ENCODE measurements at places on chromosomes 3 and 15.

- H3K27me3 ChIP-seq, result no peaks in the 10 kb centered on the region
- no peaks in the 10 kb centered on the region for H3K36me3 ChIP-seq
- no peak for DNase-seq
Observed at GRCh38 chr3:150771600-150771999, 8.6 kb upstream of the SIAH2 start.

DNA sequence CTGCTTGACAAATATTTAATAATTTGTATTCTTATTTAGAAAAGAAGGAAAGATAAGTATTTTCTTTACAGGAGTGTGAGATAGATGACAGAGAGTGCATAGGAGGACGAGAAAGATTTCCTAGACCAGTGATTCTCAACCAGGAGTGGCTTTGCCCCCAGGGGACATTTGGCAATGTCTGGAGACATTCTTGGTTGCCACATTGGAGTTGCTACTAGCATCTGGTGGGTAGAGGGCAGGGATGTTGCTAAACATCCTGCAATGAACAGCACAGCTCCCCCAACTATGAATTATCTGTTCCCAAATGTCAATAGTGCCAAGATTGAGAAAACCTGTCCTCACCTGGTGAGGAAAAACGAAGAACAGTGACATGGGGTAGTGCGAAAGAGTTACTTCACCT lies 30.8 kb upstream of the MINAR1 start:
- H3K4me1 ChIP-seq, result no peaks in the 10 kb centered on the region
- H3K36me3 ChIP-seq, result no peaks in the 10 kb centered on the region
- H3K27ac ChIP-seq, result no peak overlapping the region
- DNase-seq, result no peak

- no peaks in the 10 kb centered on the region for H3K27me3 ChIP-seq
- H3K27ac ChIP-seq, result no peak overlapping the region
- H3K36me3 ChIP-seq, result no peaks in the 10 kb centered on the region
- no peak overlapping the region for H3K4me3 ChIP-seq
Observed at GRCh38 chr15:47414207-47414606, 303.1 kb upstream of the SEMA6D start.

DNA sequence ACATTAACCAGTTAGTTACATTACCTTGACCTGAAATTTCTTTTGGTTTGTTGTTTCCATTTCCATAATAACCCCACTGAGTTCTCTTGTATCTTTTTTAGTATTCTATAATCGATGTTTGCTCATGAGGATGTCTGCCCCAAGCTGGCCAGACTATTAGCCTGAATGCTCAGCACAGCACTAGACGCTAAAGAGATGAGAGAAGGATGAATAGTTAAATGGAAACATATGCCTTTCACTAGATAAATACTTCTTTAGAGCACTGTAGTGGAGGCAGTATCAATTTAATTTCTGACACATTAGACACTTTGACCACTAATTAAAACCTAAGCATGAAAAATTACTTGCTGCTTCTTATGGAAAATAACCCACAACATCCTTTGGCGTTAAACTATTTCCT lies 654.9 kb upstream of the KCNMB2 start:
- no peak overlapping the region for H3K4me3 ChIP-seq
- H3K36me3 ChIP-seq, result no peaks in the 10 kb centered on the region
- H3K4me1 ChIP-seq, result peaks cover 3% of the 10 kb centered on the region
- no peak overlapping the region for H3K27ac ChIP-seq

GRCh38 chr3:123120573-123120972 lies 53.7 kb downstream of the PDIA5 start:
- H3K27ac ChIP-seq, result no peak overlapping the region
- H3K4me1 ChIP-seq, result no peaks in the 10 kb centered on the region
- no peaks in the 10 kb centered on the region for H3K27me3 ChIP-seq
- DNase-seq, result no peak
- H3K4me3 ChIP-seq, result no peak overlapping the region
- peaks cover 11% of the 10 kb centered on the region for H3K36me3 ChIP-seq

DNA sequence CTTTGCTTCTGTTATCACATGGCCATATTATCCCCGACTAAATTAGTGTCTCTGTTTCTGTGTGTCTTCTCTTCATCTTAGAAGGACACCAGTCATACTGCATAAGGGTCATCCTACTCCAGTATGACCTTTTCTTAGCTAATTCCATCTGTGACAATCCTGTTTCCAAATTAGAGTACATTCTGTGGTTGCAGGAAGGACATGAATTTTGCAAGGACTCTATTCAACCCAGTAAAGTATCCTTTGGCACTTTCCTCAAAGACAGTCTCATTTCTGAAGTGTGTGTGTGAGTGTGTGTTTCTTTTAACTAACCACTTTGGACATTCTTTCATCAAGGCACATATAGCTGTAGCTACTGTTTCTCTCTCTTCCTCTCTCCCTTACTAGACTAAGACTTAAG lies 15.2 kb upstream of the MME start:
- no peaks in the 10 kb centered on the region for H3K27me3 ChIP-seq
- H3K36me3 ChIP-seq, result no peaks in the 10 kb centered on the region
- H3K4me3 ChIP-seq, result no peak overlapping the region
- no peaks in the 10 kb centered on the region for H3K4me1 ChIP-seq
- DNase-seq, result no peak

DNA sequence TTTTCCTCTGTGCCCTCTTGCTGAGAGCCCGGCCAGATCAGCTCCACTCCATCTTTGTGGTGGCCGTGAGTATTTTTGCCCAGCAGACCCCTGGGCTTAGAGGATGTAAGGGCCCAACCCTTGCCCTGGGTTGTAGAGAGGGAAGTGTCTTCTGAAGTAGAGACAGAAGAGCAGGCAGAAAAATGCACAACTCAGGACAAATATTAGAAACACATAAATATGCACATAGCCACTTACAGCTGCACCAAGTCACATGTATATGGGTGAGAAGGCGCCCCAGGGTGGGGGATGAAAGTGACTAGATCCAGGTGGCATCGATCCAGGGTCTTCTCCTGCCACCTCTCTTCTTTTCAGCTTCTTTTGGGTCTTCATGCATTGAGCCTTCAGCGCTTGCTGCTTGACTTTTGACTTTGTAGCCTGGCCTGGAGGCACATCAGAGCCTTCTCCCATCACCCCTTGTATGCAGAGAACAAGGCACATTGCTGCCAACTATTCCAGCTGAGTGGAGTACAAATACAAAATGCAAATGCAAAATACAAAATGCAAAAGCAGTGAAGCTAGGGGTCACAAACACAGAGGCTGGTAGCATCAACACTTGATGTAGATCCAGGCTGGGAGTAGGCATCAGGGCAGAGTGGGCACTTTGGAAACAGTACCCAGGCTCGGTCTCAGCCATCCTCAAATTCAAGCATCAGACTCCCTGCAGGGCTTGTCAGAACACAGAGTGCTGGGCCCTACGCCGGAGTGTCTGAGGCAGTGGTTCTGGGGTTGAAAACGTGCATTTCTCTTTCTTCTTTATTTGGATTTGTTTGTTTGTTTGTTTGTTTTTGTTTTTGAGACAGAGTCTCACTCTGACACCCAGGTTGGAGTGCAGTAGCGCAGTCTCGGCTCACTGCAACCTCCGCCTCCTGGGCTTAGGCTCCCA lies 133.0 kb downstream of the ASB7 start:
- H3K27me3 ChIP-seq, result peaks cover 3% of the 10 kb centered on the region
- no peak for DNase-seq
- no peak overlapping the region for H3K27ac ChIP-seq
- H3K4me1 ChIP-seq, result no peaks in the 10 kb centered on the region

DNA sequence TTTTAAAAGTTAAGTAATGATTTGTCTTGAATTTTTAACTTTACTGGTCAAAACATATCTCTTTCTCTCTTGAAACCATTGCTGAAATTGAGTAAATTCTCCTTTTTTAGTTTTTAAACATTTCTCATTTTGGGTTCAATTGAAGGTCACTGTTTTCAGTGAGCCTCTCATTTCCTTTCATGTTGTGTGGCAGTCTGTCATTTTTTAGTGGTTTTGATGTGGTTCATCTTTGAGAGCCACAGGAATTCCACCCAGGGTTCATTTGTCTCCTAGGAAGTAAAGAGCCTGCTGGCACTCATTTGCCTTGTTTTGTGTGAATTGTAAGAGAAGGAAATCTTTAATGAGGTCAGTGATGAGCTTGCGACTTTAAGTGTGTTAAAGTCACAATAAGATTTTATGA lies 10.4 kb downstream of the CLDN11 start:
- H3K27ac ChIP-seq, result no peak overlapping the region
- peaks cover 4% of the 10 kb centered on the region for H3K27me3 ChIP-seq
- peaks cover 2% of the 10 kb centered on the region for H3K36me3 ChIP-seq
- H3K4me3 ChIP-seq, result peak overlapping the region; percentile 11

GRCh38 chr3:155676252-155676981 lies 68.5 kb downstream of the PLCH1 start:
- peaks cover 24% of the 10 kb centered on the region for H3K27me3 ChIP-seq
- no peaks in the 10 kb centered on the region for H3K4me1 ChIP-seq
- no peaks in the 10 kb centered on the region for H3K36me3 ChIP-seq
- H3K27ac ChIP-seq, result no peak overlapping the region
- no peak for DNase-seq
- H3K4me3 ChIP-seq, result no peak overlapping the region

DNA sequence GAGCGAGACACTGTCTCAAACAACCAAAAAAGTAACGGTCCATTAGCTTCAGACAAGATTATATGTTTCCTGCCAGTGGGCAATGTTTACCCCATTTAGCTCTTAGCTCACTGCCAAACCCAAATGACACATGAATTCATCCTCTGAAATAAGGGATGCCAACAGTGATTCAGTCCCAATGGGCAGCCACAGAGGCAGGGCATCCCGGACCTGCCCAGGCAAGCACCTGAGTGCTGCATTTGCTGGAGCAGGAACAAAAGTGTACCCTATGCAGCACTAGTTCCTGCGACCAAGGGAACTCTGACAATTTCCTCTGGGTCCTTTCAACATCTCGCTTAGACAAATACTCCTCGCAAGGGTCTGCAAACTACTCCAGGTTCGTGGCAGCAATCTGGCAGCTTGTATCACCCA lies 8.0 kb downstream of the IP6K2 start:
- H3K27me3 ChIP-seq, result no peaks in the 10 kb centered on the region
- no peak overlapping the region for H3K27ac ChIP-seq
- H3K36me3 ChIP-seq, result peaks cover 45% of the 10 kb centered on the region
- no peak for DNase-seq
- H3K4me3 ChIP-seq, result no peak overlapping the region

GRCh38 chr3:117963858-117964257 lies 1070.8 kb downstream of the IGSF11 start:
- H3K4me3 ChIP-seq, result no peak overlapping the region
- no peaks in the 10 kb centered on the region for H3K27me3 ChIP-seq
- no peak overlapping the region for H3K27ac ChIP-seq
- DNase-seq, result no peak
- no peaks in the 10 kb centered on the region for H3K36me3 ChIP-seq
- no peaks in the 10 kb centered on the region for H3K4me1 ChIP-seq

DNA sequence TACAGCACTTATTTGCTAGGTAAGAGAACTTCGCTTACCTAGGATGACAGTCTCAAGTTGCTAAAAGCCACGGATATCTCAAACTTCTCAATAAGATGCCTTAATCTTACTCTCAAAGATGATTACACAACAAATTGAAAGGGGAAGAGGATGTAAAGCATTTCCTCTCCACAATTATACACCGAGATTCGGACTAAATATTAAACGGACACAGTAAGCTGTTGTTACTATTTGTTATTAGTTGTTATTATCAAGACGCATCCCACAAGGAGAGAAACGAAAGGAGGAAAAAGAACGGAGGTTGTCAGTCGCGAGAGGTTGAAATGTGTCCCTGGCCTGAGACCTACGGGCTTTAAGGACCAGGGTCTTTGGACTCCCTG lies 660 bp downstream of the ZNF106 start:
- no peak for DNase-seq
- H3K27ac ChIP-seq, result peak overlapping the region; percentile 99
- peaks cover 6% of the 10 kb centered on the region for H3K36me3 ChIP-seq
- peaks cover 35% of the 10 kb centered on the region for H3K4me1 ChIP-seq
- peak overlapping the region; percentile 97 for H3K4me3 ChIP-seq

- H3K27me3 ChIP-seq, result peaks cover 6% of the 10 kb centered on the region
- peaks cover 9% of the 10 kb centered on the region for H3K4me1 ChIP-seq
- no peak overlapping the region for H3K4me3 ChIP-seq
- peaks cover 16% of the 10 kb centered on the region for H3K36me3 ChIP-seq
- H3K27ac ChIP-seq, result no peak overlapping the region
Observed at GRCh38 chr3:32175607-32176197, 62.8 kb upstream of the CMTM8 start.

DNA sequence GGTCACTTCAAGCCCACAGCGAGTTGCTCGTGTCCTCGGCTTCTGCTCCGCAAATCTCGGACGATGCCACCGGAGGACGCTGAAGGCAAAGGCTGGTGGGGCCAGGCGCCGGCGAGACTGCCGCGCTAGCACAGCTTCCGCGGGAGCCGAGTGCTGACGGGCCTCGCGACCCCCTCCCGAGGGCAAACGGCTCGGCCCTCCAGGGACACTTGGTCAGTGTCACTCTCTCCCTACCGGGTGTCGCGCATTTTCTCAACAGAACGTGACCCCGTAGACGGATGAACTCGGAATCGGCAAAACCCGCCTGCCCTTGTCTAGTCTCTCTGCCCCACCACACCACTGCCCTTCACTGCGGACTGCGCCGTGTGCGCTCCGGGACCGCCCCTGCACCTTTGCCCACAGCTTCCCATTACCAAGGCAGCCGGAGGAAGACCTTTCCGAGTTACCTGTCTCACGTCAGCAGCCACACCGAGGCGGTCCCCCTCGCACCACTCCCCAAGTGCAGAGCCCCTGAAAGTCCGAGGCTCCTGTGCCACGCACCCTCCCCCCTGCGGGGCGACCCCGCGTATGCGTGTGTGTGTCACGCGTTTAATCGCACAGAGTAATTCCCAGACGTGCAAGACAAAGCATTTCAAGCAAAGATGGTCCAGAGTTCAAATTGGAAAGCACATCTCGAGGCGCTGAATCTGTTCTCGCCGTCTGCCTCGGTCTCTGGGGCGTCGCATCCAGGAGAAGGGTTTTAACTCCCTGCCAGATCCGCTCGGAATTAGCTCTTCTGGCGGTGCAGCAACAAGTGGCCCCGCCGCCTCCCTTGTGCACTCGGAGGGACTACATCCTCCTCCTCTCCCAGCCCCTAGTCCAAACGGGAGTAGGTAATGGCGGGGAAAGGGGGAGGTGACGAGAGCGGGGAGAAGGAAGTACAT lies 245.0 kb upstream of the TOPAZ1 start:
- H3K36me3 ChIP-seq, result peaks cover 2% of the 10 kb centered on the region
- H3K4me3 ChIP-seq, result peak overlapping the region; percentile 62

GRCh38 chr15:33402600-33402999 lies 91.8 kb downstream of the RYR3 start:
- no peak overlapping the region for H3K27ac ChIP-seq
- H3K36me3 ChIP-seq, result no peaks in the 10 kb centered on the region
- no peaks in the 10 kb centered on the region for H3K4me1 ChIP-seq
- no peak overlapping the region for H3K4me3 ChIP-seq

DNA sequence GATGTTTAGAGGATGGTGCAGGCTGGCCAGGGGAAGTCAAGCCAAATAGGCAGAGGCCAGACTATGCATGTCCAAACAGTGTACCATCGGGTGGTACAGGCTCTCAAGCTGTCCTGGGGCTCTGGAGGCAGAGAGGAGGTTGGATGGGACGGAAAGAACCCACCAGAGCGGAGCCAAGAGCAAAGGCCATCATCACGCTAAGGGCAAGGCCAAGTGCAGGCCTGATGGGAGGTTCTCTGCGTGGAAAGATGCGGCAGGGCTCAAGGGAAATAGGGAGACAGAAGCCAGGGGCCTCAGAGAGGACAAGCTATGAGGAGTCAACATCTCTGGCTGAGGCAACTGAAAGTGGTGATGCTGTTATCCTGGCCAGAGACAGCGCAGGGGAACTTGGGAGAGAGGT lies 102.7 kb downstream of the ASB7 start:
- H3K36me3 ChIP-seq, result no peaks in the 10 kb centered on the region
- peaks cover 22% of the 10 kb centered on the region for H3K27me3 ChIP-seq
- no peak for DNase-seq
- H3K4me1 ChIP-seq, result peaks cover 3% of the 10 kb centered on the region
- no peak overlapping the region for H3K27ac ChIP-seq
